ENCODE measurements at places on chromosomes 12 and 14.

- DNase-seq = no peak
Observed at GRCh38 chr12:80582431-80582830, 125.0 kb upstream of the MYF6 start.

- no peak for DNase-seq
Observed at GRCh38 chr12:24280056-24280842, 330.8 kb upstream of the SOX5 start.

DNA sequence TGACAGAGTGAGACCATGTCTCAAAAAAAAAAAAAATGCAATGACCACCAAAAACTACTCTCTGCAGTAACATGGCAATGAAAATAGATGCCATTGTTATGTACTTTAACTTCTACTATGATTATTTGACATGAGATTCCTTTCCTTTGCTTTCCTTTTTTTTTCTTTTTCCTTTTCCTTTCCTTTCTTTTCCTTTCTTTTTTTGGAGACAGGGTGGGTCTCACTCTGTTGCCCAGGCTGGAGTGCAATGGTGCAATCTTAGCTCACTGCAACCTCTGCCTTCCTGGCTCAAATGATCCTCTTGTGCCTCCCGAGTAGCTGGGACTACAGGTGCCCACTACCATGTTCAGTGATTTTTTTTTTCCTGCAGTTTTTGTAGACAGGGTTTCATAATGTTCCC is 24.9 kb upstream of the ETFBKMT start:
- no peak for DNase-seq

DNA sequence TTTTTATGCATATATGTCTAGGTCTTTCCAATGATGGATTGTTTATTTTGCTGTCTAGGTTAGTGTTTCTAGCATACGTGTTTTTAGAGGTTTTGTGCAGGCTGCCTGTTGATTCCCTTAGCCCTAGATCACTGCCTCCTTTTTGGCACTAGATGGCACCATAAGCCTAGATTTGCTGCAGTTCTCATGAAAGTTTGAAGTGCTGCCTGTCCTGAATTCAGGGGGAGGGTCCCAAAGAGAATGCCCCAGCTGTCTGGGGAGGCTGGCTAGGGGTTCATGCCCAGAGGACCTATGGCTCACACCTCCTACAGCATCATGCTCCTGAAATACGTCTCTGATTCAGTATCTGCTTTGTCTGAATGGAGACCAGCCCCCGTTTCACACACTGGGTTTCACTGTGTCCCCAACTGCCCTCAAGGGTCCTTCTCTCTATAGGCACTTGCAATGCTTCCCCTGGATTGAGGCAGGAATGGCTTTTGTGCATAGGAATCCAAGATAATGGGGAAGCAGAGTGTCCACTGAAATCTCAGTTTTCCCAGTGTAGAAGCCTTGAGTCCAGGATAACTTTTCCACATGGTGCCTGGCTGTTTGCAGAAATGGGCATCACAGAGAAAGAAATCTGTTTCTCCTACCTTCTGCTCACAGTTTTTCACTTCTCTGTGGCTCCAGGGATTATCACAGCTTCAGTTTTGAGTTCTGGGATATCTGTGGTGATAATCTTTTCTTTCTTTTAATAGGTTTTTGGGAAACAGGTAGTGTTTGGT is 14.2 kb upstream of the TXNRD1 start:
- peak; percentile 62 for DNase-seq

DNA sequence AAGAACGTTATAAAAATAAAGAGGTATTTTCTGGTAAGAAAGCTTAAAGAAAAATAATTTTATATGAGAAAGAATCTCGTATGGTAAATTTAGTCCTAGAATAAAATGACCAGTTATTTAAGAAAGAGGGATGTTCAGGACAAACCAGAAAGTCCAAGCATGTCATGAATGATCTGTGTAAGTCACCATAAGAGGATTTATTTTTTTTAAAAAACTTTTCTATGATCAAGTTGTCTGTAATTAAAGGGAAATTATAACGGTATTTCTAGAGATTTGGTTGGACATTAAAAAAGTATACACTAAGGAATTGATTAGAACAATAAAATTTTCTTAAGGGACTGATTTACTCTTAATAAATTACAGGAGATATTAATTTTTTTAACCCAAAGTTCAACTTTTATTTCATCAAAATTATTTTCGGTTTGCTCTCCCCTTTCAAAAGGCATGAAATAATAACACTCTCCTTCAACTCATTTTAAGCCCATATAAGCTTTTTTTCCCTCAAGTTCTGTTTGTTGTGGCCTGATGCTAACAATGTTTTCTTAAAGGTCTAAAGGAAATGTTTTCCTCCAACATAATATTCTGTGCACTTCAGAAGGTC is 49.9 kb upstream of the CPSF6 start:
- DNase-seq = no peak

DNA sequence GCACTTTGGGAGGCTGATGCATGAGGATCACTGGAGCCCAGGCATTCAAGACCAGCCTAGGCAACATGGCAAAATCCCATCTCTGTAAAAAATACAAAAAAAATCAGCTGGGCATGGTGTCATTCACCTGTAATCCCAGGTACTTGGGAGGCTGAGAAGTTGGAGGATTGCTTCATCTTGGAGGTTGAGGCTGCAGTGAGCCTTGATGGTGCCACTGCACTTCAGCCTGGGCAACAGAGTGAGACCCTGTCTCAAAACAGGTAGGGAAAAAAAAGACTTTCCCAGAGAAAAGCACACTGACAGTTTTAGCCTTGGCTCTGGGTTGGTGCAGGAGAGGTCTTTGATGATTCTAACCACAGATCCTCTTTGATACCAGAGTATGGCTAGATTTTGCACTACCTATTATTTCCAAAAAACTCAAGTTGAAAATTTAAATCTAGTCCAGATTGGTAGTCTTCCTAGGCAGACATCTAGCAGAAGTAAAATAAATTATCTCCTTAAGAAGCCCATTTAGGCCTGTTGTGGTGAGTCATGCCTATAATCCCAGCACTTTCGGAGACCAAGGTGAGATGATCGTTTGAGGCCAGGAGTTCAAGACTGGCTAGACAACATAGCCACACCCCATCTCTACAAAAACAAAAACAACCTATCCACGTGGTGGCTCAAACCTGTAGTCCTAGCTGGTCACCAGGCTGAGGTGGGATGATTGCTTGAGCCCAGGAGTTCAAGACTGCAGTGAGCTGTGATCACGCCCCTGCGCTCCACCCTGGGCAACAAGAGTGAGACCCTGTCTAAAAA is 18.6 kb downstream of the LARP4 start:
- no peak for DNase-seq

GRCh38 chr14:58798173-58798572 is 160.4 kb downstream of the DACT1 start:
- no peak for DNase-seq

GRCh38 chr12:109113661-109114321 is 2.6 kb upstream of the ACACB start:
- no peak for DNase-seq

DNA sequence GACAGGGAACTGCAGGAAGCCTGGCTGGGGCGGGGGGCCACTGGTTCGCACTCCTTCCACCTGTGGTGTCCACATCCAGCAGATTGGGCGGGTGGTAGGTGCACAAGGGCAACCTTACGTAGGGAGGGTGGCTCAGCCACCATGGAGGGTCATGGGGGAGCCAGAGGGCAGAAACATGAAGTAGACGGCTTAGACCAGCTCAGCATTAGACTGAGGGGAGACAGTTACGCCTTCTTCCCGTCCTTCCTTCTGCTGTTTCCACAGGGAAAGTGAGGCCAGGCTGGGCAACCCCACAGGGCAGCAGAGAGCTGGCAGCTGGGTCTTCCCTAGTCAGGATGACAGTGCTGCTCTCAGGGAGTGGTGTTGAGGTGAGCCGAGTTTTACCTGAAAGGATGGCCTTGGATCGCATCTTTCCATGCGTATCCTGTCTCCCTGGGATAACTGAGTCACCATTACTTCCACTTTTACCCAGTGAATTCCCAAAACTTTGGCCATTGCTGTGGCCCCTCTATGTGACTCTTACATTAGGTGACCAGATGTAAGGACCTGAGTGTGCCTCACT is 170.0 kb upstream of the GZMB start:
- DNase-seq = no peak

GRCh38 chr12:3257411-3257810 is 180.2 kb downstream of the TSPAN9 start:
- DNase-seq = no peak

DNA sequence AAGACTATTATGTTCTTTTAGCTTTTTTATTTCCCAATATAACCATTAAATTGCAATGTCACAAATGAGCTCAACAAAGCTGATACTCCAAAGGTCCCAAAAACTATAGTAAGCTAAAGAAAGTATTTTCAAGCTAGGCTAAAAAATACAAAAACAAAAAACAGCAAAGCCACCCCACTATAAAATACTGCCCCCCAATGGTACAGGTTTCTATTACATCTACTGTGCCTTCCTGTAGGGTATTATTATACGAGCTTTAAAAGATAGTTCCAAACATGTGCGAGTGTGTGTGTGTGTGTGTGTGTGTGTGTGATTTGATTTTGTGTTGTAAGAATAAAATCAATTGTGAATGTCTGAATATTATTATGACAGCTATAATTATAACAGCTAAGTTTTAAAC is 1.1 kb downstream of the IFNG start:
- DNase-seq = no peak

- no peak for DNase-seq
Observed at GRCh38 chr14:65032319-65032718, 45.6 kb downstream of the FNTB start.

DNA sequence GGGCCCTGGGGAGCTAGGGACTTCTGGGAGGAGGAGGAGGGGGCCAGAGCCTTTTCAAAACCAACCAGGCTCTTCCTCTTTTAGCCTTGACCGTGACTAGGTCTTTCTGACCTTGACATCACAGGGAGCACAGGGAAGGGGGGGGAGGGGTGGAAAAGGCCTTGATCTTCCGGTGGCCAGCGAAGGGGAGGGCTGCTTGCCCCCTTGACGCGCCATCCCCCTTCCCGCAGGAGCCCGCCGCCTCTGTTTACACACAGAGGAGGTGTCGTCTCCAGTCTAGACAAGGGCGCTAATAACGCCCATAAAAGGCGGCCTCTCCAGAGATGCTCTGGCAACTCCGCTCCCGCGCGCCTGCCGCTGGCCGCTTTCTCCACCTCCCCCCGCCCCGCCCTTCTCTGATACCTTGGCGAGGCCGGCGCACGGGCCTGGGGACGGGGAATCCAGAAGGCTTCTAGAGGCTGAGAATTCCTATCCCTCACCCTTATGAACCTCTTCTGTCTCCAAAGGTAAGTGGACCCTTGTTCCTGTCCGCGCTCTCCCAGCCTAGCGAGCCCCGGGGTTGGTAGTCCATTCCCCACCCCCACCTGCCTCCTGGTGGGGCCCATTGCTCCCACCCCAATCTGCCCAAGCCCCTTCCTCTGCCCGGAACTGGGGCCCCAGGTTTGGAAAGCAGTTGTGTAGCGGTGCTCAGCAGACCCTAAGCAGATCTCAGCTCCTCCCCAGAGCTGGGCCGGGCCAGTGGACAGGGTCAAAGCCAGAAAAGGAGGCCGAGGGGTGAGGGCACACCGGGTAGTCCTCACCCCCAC is 4.9 kb upstream of the HOXC12 start:
- DNase-seq = no peak

DNA sequence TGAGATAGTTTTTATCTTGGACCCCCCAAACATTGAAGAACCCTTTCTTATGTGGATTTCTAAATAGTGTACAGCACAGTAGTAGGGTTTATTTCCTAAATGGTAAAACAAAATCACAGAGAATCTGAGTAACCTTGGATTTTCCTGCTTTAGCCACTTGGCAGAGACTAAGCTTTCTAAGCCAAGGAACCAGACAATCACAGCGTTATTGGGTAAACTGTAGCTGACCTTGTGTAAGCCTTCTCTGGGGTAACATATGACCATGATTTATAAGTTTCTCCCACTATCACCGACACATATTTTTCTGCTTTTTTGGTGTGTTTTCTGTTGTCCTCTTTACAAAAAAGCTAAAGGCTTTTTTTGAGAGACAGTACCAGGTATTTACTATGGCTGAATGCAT is 136.3 kb upstream of the PZP start:
- no peak for DNase-seq

DNA sequence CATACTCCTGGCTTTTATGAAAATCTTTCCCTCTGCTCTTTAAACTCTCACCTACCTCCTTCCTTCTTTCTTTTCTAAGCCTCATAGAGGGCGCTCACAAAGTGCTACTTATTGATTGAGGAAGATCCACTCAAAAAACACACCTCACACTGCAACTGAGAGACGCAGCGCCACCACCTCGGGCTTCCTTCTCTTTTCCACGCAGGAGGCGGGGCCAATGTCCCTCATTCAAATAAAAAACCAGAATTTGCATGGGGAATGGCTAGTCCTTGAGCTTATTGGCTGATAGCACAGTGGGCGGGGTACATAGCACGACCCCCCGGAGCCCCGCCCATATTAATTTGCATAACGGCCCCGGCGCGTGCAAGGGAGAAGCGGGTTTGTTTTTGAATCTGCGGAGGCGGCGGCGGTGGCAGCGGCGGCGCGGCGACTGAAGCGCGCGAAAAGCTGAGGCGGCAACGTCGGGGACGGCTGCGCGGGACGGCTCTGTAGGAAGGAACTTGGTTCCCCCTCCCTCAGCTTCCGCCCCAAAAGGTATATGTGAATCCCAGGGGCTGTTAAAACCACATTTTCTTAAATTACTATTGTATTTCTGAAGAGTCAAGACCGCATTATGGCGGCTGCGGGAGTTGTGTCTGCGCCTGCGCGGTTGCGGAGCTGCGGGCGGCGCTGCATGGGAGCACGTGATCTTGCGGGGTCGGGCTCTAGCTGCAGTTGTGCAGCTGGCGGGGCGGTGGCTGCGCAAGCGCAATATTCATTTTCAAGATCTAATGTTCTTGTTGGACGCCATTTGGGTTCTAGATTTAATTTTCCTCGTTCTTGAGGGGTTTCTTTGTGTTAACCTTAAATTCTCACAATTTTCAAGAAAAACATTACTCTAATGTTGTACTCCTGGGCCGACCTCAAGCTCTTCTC is at the start of gene ATF7IP:
ATF7IP (plus strand) TSS at position 389 of the 915 bp plus-strand sequence. CDS start 58,234 bp downstream, outside the sequence.
- peak; percentile 89 for DNase-seq

- no peak for DNase-seq
Observed at GRCh38 chr12:76768576-76768975, 4.7 kb downstream of the ZDHHC17 start.

- peak; percentile 46 for DNase-seq
Observed at GRCh38 chr12:92827836-92828431, 101.2 kb downstream of the EEA1 start.

DNA sequence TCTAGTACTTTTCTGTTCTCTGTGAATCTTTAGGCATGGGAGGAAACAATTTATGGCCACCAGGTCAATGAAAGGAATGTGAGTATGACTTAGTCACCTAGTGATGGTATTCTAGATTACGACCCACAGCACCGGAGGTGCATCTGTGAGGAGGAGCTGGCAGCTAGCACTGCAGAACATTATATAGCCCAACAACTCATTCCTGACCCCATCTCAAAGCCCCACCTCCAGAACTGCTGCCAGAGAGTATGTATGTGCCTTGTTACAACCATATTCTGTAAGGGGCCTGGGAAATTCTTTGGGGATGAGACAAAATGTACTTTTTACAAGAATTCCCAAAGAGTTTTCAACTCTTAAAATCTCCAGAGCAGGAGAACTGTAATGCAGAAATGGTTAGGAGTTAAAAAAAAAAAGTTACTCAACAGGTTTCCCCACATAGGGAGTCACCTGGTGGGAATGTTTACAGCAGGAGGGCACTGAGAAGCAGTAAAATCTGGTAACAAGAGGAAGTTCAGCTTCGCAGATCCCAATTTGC is 34.9 kb upstream of the CERS5 start:
- DNase-seq = no peak
